ENCODE measurements at places on chromosomes 2 and 18.

- DNase-seq, result no peak
These were observed 172.7 kb upstream of the ARL4C start for GRCh38 chr2:234669621-234670020.

- DNase-seq, result no peak
These were observed 777 bp upstream of the RAB17 start for GRCh38 chr2:237591141-237591881.

DNA sequence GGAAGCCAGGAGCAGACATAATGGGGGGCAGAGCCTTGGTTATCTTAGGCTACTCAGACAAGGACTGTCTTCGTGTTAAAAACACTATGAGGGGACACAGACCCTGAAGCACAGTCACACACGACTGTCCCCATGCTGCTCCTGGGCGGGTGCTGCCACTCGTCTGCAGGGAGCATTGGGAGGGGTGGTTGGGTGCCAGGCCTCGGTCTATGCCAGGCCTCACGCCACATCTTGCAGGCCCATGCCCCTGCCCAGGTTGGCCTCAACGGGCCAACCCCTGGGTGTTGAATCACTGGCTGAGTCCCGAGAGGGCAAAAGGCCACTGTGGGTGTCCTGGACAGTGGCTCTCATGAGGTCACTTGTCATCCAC lies 97.9 kb downstream of the USP40 start:
- DNase-seq, result no peak

DNA sequence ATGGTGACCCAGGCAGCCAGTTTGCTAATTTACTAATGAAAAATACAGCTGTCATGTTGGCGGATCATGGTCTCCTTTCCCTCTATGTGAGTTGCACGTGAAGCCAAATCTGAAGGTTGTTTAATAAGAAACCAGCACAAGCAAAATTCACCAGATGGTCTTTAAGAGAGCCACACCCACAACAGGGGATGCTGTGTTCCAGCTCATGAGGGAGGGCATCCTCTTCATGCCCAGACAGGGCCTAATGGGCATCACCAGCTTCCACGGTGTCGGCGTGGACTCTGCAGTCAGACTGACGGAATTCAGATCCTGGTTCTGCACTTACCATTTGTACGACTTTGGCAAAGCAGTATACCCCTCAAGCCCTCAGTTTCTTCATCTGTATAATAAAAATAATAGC lies 39.9 kb downstream of the TMEM247 start:
- no peak for DNase-seq

DNA sequence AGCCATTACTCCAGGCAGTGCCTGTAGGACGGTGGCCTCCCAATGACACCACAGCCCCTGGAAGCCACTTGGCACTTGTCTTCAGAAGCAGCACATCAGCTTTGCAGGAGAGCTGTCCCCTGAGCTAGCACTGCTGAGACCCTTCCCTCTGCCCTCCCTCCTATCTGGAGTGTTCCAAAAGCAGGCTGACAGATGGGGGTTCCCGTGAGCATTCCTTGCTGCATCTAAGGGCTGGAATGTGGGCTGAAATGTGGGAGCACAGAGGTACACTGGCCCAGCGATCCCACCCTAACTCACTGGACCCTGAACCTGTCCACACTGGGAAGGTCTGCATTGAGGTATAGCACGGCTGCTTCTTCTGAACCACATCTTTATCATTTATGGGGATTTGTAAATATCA lies 230.1 kb downstream of the ANAPC1 start:
- no peak for DNase-seq

DNA sequence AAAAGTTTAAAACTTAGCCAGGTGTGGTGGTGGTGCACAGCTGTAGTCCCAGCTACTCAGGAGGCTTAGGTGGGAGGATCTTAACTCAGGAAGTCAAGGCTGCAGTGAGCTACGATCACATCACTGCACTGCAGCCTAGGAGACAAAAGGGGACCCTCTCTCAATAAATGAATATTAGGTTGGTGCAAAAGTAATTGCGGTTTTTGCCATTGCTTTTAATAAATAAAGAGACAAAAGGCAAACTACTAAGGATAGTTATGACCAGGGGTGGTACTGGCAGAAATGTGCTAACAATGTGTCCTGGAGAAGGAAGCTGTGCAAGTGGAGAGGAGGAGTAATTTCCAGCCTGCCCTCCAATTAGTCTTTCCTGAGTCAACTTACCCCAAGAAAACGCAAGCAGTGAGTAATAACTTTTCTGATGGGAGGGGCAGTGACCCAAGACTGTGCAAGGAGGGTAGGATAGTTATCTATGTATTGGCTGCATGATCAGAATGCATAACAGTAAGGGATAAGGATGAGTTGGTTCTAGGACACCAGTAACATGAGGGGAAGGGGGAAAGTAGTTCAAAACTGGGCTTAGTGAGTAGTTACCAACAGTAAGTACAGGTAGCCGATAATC lies 1.5 kb downstream of the EXOC6B start:
- DNase-seq, result no peak
